ENCODE measurements at places on chromosomes 13 and 19.

DNA sequence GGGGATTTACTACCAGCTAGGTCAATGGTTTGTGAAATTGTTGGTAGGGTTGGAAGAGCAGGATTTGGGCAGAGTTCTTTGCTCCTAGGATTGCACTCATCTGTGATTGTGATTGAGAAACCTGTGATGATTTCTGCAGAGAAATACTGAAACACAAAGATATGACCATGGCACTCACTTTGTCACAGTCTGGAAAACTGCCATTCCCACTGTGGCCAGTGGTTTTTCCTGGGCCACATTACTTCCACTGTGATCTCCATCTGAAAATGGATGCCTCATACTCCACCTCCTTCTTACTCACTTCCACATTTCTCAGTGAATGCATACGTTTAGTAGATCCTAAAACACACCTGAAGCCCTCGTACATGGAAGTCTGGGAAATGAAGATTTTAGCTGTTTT is 593.2 kb downstream of the LMO7 start:
- no peak for DNase-seq

GRCh38 chr19:46902402-46902766 is 41.6 kb downstream of the ARHGAP35 start:
- DNase-seq: no peak

- DNase-seq: no peak
Measured at GRCh38 chr19:47284324-47284899, 9.7 kb downstream of the INAFM1 start.

GRCh38 chr13:41561170-41561569 is 103.8 kb downstream of the RGCC start:
- DNase-seq: no peak

GRCh38 chr13:23771956-23772355 is 117.2 kb downstream of the MIPEP start:
- no peak for DNase-seq

DNA sequence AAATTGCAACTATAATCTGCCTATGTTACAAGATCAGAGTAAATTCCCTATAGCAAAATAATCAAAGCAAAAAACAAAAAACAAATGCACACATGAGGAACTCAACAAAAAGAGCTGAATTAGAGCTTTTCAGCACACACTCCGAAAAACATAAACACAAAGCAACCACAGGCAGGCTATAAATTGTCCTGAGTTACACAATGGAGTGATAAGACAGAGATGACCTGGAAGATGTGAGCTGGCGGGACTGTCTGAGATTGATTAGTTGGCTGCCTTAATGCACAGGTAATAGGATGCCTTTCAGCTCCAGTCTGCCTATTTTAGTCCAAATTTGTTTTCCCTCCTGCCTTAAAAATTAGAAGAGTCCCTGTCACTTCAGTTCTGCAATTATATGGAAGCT is 159.0 kb upstream of the FNDC3A start:
- DNase-seq: no peak

DNA sequence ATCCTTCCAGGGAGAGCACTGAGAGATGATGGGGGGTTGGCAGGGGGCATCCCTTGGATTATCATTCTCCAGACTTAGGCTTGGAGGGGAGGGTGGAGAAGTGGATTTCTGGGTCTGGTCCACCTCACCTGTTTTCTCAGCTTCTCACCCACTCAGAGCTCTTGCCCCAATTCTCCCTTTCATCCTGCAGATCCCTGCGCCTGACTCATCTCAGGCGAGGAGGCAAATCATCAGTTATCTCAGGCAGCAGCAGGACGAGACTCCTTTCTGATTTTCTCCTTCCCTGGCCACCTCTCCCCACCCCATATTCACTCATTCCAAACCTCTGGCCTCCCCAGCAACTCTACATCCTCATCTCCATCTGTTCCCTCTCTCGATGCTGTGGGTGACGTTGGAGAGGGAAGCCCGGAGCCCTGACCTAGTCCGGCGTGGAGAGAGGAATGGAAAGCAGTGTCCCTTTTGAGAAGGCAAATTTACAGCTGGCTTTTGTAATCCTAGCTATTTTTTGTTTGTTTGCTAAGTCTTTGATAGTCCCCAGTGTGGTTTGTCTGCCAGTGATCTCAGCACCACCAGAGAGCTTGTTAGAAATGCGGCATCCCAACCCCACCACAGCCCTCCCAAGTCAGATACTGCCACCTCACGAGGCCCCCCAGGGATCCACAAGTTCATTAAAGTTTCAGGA is 24.0 kb upstream of the TPT1 start:
- DNase-seq: no peak

DNA sequence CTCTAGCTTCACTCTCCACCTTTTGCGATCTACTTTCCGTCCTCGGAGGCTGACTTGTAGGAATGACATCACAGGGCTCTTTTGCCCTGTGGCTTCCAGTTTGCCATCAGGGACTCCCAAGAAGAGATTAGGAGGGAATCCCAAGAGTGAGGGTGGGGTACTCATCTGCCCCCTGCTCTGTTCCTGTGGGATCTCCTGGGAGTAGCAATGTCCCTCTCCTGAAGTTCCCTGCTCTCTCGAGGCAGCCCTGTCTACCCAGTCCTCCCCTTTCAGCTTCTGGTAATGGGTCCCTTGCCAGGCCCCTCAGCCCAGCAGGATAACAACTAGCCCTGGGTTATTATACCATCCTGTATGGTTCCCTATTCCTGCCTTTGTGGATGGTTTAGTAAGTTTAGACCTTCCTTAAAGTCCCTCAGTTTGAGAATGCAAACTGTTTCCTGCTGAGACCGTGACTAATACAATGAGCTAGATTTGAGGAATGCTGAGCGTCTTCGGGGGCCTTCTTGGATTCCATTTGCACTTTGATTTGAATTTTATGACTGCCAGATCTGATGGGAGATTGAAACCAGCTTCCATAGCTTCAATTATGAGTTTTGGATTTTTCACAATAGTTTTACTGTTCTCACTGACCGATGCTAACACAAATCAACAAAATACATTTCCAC is 73.7 kb upstream of the IPO5 start:
- no peak for DNase-seq

DNA sequence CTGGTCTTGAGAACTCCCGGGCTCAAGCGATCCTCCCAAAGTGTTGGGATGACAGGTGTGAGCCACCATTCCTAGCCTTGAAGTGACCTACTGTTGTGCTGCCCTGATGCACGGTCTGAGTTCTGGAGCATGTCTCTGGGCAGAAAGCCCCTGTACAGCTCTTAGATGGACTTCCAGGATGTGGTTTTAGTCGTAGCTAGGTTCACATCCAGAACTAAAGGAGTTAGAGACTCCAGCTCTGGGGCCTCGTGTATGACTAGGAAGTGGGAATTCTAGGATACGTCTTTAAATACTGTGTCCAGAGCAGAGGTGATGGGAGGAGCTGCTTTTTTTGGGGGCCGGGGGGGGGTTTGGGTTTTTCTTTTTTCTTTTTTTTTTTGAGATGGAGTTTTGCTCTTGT is 12.2 kb downstream of the UPF1 start:
- DNase-seq: no peak

DNA sequence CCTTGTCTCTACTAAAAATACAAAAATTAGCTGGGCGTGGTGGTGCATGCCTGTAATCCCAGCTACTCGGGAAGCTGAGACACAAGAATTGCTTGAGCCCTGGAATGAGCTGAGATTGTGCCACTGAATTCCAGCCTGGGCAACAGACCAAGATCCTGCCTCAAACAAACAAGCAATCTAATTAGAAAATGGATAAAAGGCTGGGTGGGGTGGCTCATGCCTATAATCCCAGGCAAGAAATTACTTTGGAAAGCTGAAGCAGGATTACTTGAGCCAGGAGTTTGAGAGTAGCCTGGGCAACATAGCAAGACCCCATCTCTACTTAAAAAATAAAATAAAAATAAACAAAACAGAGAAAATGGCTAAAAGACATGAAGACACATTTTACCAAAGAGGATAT is 77.0 kb downstream of the CAB39L start:
- DNase-seq: no peak

DNA sequence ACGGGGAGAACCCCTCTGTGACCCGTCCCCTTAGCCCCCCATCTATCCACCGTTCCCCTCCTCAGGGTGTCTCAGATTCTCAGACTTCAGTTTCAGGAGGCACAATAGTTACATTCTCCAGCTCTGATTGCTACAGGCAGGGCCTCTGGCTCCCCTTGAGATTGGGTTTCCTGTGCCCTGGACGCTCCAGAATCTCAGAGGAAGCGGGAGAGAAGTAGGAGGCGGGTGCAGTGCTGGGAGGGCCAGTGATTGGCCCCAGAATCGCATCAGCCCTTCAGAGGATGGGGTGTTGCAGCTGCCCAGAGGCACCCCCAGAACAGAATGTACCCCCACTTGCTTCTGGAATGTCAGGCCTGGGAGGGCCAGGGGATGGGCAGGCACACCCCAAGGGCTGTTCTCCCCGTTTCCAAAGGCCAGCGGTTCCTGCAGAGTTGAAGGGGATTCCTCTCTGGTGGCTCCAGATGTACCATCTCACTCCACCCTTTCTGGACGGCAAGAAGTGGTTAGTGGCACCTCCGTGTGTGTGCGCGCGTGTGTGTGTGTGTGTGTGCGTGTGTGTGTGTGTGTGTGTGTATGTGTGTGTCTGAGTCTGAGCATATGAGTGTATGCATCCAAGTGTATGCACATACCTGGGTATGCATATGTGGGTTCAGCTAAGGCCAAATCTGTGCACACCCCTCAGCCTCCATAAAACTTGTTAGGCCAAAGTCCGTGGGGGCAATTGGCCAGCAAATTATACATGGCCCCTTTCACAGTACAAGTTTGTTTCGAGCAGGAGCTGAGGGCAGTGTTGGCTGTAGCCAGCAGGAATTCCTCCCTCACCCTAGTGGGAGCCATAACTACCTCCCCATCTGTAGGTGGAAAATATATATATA is 35.5 kb downstream of the LYL1 start:
- no peak for DNase-seq

DNA sequence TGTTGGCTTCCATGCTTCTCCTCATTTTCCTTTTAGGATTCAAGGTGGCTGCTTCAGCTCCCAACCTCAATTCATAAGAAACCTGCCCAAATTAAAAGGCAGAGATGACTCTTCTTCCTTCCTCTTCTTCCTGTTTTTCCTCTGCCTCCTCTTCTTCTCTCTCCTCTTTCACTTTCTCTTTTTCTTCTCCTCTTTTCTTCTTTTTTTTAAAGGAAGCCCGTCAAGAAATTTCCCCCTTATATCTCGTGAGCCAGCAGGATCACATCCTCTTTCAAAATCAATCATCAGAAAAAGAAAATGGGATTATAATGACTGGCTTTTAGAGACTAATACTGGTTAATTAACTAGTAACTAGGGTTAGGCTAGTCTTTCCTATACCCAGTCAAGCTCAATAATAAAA is 220.3 kb downstream of the NBEA start:
- no peak for DNase-seq

GRCh38 chr13:66375756-66376155 is 854.4 kb downstream of the PCDH9 start:
- no peak for DNase-seq

DNA sequence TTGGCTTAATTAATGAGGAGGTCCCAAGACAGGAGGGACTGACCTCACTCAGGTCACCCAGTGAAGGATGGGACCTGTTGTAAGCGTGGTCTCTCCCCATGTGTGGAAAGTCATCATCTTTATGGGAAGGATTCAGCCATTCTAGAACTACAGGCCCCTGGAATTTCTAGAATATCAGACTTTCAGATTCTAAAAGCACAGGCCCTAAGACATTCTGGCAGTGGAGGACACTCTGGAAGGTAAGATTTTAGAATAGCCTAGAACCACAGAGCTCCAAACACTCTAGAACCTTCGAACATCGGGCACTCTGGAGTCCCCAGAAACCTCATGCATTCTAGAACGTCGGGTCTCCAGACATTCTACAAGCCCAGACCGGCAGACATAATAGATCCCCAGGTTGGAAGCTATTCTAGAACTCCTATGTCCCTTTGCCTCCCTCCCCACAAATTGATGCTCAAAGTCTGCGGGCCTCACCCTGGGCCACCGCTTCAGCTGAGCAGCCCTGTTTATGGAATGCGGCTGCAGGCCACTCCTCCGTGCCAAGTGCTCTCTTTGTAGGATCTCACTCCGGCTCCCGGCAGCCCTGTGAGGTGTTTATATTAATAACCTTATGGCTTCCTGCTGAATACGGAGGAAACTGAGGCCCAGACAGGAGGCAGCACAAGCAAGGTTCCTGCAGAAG is 1.9 kb upstream of the KLK15 start:
- no peak for DNase-seq

DNA sequence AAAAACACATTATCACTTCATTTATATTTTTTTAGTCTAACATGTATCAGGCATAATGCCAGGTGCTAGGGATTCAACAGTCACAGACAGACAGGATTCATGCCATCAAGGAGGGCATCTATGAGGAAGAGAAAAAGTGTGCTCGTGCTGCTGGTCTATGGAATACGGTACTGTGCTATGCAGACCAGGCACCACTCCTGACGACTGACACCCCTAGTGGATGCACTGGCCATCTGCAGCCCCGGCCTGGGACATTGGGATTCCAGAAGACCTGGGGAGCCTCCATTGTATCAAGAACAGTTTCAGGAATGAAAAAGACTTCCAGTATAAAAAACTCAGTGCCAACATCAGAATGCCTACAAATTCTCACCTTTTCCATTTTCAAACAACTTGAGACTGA is 94.0 kb downstream of the KLF12 start:
- DNase-seq: no peak

DNA sequence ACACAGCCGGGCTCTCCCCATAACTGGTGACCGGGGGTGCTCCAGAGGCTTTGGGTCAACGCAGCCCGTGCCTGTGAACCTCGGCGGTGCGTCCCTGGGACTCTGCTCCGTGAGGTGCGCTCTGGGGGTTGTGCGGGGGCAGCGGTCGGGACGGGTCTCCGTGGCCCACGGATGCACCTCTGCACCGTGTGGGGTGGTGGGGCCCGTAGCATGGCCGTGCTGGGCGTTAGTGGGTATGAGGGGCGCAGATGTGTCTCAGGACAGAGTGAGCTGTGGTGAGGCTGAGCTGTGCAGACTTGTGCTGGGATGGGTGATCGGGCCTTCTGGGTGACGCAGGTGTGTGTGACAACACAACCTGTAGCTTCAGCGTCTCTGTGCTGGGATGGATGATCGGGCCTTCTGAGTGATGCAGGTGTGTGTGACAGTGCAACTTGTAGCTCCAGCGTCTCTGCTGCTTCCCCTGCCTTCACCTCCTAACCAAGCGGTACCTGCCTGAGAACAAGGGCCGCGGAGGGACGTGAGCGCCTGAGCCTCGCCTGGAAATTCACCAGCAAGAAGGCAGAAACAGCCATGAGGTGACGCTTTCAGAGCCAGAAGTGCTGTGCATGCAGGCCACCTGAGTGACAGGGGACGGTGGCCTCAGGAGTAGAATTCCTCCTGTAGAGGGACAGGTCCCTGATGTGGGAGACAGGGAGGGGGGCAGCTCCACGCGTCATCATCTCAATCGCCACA is 599 bp downstream of the ZNF331 start:
- DNase-seq: no peak

GRCh38 chr19:29188289-29189032 is 24.5 kb downstream of the UQCRFS1 start:
- no peak for DNase-seq

DNA sequence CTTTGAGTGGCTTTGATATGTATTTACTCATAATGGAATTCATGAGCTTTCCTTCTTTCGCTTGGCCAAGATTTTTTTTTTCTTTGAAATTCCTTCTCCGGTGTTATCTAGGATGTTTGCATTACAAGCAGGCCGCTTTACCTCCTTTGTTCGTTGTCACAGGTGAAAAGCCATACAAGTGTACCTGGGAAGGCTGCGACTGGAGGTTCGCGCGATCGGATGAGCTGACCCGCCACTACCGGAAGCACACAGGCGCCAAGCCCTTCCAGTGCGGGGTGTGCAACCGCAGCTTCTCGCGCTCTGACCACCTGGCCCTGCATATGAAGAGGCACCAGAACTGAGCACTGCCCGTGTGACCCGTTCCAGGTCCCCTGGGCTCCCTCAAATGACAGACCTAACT is 16.7 kb downstream of the KLF5 start:
- no peak for DNase-seq

- no peak for DNase-seq
Measured at GRCh38 chr19:13091400-13092157, 11.1 kb downstream of the LYL1 start.
